CD4-positive, alpha-beta T cell treated with Interleukin-15 for 1 hour (primary cell): ENCODE measurements at places on chromosomes 7 and 10.
A peak's percentile ranks its signal among the peaks of the same experiment; 100 is the strongest.

DNA sequence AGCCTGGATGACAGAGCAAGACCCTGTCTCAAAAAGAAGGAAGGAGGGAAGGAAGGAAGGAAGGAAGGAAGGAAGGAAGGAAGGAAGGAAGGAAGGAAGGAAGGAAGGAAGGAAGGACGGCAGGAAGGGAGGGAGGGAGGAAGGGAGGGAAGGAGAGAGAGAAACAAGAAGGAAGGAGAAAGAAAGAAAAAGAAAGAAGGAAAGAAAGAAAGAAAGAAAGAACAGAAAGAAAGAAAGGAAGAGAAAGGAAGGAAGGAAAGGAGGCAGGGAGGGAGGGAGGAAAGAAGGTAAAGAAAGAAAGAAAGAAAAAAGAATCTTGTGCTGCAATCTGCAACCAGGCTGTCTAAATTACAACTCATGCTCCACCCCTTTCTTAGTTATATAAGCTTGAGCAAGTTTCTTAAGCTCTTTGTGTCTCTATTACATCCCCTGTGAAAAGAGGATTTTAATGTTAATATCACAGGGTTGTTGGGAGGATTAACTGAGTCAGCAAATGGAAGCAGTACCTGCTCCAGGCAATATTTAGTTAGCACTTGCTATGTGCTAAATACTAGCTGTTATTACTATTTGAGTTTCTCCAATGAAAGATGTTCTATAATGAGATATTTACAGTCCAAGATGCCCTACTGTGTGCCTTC, 917.9 kb upstream of the AUTS2 start:
- no peak for DNase-seq

GRCh38 chr7:11760372-11760771, 71.6 kb downstream of the THSD7A start:
- no peak for DNase-seq

- DNase-seq = no peak
Observed at GRCh38 chr10:123564631-123565030, 101.5 kb upstream of the GPR26 start.

DNA sequence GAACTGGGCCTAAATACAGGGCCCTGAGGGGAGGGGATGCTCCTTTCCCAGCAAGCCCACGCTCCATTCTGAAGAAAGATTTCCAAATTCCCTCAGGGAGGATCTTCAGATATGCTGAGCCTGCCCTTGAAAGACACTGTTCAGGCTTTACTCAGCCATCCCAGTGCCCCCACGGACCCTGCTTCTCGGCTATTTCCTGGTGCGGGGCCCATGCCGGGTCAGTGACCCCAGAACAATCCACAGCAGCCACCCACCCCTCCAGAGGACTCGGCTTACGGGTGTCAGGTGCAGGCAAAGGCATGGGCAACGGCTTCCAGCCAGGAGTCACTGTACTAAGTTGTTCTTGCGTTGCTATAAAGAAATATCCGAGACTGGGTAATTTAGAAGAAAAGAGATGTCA, 137.1 kb downstream of the OAT start:
- no peak for DNase-seq

GRCh38 chr7:2903682-2904162, 59.6 kb upstream of the GNA12 start:
- DNase-seq = no peak

DNA sequence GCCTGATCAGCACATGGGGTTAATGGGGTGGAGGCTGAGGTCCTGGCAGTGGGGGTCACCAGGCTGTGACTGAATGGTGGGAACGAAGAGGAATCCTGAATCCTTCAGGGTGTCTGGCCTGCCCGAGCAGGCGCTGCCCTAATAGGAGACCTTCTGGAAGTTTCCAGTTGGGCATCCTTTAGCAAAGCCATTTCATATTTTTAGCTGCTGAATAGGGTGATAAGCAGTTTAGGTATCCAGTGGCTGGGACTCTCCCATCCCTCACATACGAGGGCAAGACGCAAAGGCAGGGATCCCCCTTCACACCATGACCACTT, 159.3 kb downstream of the SH3PXD2A start:
- no peak for DNase-seq

DNA sequence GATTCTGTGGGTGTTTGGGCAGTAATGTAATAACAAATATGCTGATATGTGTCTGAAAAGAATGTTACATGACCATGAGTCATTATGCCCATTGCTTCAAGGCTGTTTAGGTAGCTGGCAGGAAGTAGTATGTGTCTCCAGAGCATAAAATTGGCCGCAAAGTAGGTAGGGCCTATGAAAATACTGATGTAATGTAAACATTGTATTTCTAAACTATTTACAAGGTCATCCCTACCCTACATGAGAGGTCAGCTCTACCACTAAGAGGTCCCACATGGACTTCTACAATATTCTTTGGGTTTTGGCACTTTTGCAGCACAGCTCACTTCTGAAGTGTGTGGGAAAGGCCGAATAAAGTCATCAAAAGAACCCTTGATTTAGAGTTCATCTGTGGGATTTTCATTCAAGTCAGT, 301.9 kb downstream of the AHR start:
- DNase-seq = no peak

DNA sequence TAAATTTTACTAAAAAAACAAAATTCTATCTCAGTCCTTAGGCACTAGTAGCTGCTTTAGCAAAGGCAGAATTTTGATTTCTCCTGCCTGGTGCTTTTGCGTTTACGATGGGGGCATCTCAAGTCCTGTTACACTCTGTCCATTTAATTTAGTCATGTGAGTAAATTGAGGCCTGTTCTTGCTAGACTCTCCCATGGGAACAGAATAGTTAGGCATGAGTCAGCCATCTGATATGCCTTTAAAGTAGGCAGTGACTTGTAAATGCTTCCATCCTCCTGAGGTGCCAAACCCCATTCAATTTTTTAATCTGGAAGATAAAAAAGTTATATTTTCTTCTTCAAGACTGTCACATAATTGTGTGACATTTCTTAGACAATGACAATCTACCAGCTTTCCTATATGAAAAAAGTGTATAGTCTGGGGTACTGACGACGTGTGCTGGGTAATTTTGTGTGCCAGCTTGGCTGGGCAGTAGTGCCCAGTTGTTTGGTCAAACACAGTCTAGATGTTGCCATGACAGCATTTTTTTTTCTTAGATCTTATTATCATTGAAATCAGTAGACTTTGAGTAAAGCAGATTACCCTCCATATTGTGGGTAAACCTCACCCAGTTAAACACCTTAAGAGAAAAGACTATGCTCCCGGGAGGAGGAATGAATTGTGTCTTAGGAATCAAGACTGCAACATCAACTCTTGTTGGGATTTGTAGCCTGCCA, 603.4 kb downstream of the SORCS1 start:
- DNase-seq = no peak

GRCh38 chr10:11698691-11699549, 43.3 kb upstream of the ECHDC3 start:
- no peak for DNase-seq

DNA sequence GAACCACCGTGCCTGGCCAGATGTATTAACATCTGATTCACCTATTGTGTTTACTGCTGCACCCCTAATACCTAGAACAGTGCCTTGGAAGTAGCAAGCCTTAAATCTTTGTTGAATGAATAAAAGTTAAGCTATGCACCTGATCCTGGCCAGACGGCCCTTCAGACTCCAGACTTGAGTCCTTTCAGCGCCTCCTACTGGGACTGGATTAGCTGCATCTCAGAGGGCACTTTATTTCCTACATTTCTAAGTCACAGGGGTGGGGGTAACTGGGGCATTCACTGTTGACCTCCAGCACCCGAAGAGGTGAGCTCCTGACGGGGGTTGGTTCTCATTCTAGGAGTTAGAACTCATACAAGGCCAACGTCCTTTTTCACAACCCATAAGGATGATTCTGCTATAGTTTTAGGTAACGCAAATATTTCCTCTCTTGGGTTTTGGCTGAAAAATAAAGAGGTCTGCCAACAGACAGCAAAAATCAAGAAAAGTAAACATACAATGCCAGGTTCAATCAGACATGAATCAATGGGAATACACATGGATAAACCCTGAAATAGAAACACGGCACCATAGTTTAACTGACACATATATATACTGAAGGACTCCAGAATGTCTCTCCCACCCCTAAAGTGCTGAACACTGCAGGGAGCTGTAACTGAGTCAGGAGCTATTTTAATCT, 48.0 kb upstream of the DLG5 start:
- DNase-seq = no peak

DNA sequence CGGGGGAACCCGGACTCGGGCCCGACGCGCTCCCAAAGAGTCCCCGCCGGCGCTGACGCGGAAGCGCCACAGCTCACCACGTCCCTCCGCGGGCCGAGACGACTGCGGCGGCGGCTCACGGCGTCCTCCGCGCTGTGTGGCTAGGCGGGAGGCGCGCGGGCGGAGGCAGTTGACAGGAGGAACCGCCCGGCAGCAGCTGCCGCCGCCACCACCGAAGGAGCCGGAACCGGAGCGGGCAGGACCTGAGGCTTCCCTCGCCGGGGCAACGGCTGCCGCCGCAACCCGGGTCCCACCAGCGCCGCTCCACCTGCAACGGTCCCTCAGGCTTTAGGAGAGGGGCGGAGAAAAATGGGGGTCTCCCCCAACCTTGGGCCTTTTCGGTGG, 334 bp downstream of the ZNF800 start:
- DNase-seq = peak; percentile 74

DNA sequence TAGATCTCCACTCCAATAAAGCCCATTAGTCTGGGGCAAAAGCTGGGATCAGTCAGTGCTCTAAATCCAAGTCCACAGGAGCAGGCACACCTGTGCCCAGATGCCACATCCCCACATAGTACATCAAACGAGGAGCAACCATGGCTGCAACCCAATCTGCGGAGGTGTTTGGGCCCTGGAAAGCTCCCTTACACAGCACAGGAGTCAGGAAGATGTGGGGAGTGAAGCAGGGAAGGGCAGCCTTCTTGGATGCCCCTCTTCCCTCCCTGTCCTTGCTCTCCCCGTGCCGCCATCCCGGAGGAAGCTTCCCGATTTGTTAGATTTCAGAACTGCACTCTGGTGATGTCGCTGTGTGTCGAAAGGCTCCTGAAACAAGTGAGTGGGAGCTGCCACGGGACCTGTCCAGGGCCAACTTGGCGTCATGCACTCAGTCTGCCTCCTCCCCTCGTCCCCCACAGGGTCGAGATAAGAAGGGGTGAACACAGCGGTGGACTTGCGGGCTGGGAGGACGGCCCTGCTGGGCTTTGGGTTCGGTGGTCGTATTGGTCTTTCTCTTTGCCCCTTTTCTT, 230.6 kb upstream of the GRB10 start:
- no peak for DNase-seq

DNA sequence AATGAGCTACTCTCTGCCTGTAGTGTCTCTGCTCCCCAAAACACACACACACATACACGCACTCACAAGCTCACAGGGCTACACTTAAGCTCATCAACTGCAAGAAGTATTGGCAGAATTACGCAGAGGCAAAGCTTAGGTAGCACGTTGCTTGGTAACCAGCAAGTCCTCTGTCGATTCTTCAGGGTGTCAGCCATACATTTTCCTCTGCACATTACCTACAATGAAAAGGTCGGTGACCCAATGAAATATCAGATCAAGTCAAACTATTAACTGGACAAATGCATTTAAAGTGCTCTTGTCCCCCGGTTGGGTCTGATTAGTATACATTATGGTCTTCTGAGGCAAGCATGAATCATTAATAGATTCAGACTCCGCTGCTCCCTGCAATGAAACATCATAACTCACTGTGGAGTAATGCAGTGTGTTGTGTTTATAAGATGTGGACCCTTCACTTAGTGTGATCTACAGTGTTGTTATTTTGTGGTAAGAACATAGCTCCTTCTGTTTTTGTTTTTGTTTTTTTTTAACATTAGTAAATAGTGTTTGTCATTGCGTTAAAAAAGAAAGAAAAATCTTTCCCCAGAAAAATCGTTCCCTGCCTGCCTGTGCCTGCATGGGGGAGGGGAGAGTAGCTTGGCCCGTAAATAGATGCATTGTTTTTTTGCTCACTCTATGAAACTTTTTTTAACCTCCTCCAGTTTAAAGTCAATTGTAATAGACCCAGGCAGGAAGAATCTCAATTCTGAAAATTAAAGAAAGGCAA, 325.5 kb downstream of the SFMBT2 start:
- DNase-seq = no peak

- DNase-seq = peak; percentile 20
Observed at GRCh38 chr7:128137181-128137580, 103.9 kb upstream of the LEP start.

GRCh38 chr7:4682621-4683042, 537 bp downstream of the FOXK1 start:
- peak; percentile 24 for DNase-seq

DNA sequence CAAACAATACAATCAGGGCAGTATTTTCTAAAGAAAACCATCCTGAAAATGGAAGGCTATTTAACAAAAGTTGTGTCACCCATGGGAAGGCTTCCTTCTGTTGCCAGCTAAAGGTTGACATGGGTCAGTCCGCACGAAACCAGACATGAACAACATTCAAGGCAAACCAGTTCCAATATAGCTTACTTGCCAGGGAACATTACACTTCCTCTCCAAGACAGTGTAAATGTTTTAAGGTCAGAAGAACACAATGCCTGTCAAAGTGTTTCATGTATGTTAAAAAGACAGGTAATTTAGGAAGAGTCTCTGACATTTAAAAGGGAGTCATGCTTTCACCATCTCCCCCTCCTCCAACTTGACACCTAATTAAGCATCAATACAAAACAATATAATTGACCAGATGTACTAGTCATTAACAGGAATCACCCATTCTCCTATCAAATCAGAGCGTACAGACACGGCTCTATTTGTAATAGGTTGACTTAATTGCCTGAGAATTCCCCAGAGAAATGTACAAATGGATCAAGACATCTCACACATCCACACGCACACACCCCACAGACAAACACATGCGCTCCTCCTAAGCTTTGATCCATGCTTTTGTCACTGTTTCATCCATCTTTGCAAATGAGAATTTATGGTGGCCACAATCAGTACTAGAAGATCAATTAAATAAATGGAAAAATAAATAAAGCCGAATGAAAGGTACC, 69.5 kb downstream of the CACNA2D1 start:
- DNase-seq = no peak

- no peak for DNase-seq
Observed at GRCh38 chr10:133458710-133459453, 5.1 kb downstream of the SCART1 start.

- DNase-seq = no peak
Observed at GRCh38 chr7:26620352-26620751, 244.0 kb downstream of the SKAP2 start.

- no peak for DNase-seq
Observed at GRCh38 chr10:68333058-68333395, 299 bp upstream of the PBLD start.

DNA sequence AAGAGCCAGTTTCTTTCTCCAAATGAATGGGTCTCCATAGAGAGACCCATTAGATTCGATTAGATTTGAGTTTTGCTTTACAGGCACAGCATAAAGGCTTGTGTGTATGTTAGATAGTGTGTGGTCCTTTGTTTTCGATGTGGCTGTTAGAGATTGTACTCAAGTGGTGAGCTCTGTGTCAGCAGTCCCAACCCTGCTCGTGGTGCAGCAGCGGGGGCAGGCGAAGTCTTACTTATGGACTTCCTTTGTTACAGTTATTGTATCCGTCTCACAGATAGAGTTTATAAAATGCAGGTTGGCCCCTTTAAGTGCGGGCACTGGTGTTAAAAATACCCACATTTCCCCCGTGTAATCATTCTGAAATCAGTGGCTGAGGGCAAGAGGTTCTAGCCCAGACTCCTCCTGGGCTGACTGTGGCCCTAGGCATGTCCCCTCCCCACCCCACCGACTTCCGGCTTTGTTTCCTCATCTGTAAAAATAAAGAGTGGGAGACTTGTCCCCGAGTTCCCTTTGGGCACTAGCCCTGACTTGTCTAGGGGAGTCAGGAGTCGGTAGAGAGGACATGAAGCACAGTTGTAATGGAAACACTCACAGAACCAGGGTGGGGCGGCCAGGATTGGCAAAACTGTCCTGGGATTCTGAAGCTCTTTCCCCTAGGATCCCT, 28.6 kb downstream of the MTURN start:
- no peak for DNase-seq

- DNase-seq = no peak
Observed at GRCh38 chr10:71882813-71883659, 32.0 kb upstream of the PSAP start.
